ENCODE measurements at places on chromosomes 16 and 17. TPM values are rescaled to one million over a fixed set of nuclear protein-coding genes. Genes with fewer than 3 reads are reported as not detected.
A peak's percentile ranks its signal among the peaks of the same experiment; 100 is the strongest.

The NXPH3 gene
- total RNA-seq, result 15.9 TPM

The NGFR gene
- 267 TPM for total RNA-seq

The ZNF213 gene
- total RNA-seq, result 7.7 TPM

The IRX6 gene
- total RNA-seq, result 1.4 TPM

- no peak for DNase-seq
- no peaks in the 10 kb centered on the region for H3K36me3 ChIP-seq
- H3K4me1 ChIP-seq, result no peaks in the 10 kb centered on the region
- H3K27ac ChIP-seq, result no peak overlapping the region
- H3K4me3 ChIP-seq, result no peak overlapping the region
These were observed 69.2 kb upstream of the KIFC3 start for GRCh38 chr16:57871456-57871855.

- no peak overlapping the region for H3K27ac ChIP-seq
- H3K27me3 ChIP-seq, result no peaks in the 10 kb centered on the region
- no peaks in the 10 kb centered on the region for H3K4me1 ChIP-seq
- DNase-seq, result no peak
- H3K4me3 ChIP-seq, result no peak overlapping the region
These were observed 71.8 kb downstream of the ABHD15 start for GRCh38 chr17:29495011-29495410.

GRCh38 chr17:63699638-63700527 lies at the start of gene LIMD2:
TSS of gene LIMD2 (minus strand) at chr17:63700125. CDS start at chr17:63699298, 827 bp downstream.
- H3K36me3 ChIP-seq, result peaks cover 31% of the 10 kb centered on the region
- H3K4me1 ChIP-seq, result no peaks in the 10 kb centered on the region
- peak within 1 kb of the TSS; percentile 57 for H3K4me3 ChIP-seq
- DNase-seq, result no peak

DNA sequence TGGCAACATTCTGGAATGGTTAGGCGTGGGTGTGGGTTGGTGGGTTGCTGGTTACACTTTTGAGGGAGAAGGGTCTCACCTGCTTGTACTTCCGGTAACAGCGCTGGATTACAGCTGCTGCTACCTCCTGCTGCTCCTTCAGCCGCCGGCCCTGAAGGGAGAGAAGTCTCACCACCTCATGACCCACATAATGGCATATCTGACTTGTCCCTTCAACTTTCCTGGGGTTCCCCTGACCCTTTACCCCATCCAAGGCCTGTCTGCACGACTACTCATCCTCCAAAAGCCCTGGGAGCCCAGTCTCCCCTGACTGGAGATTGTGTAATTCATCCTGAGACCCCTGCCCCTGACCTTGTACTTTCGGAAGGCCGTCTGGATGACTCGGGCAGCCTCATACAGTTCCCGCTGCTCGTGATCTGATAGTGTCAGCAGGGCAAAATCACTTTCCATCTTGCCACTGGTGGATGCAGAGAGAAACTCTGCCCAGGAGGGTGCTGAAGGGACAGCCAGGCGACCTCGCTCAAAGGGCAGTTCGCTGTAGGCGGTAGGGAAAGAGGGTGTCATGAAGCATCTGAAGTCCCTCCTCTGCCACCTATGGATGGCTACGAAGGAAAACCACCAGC lies 2.0 kb upstream of the SPAG7 start:
- DNase-seq, result no peak
- peaks cover 30% of the 10 kb centered on the region for H3K4me1 ChIP-seq
- peaks cover 4% of the 10 kb centered on the region for H3K36me3 ChIP-seq

GRCh38 chr17:79262624-79263023 lies 188.0 kb downstream of the ENGASE start:
- H3K27me3 ChIP-seq, result peaks cover 46% of the 10 kb centered on the region
- no peaks in the 10 kb centered on the region for H3K4me1 ChIP-seq
- H3K4me3 ChIP-seq, result no peak overlapping the region
- no peak for DNase-seq
- H3K36me3 ChIP-seq, result no peaks in the 10 kb centered on the region

- H3K27ac ChIP-seq, result peak overlapping the region; percentile 72
- DNase-seq, result no peak
- H3K36me3 ChIP-seq, result no peaks in the 10 kb centered on the region
These were observed 2.6 kb upstream of the TSPOAP1 start for GRCh38 chr17:58330997-58331814.

- H3K27me3 ChIP-seq, result no peaks in the 10 kb centered on the region
- no peak for DNase-seq
- H3K36me3 ChIP-seq, result no peaks in the 10 kb centered on the region
- H3K4me3 ChIP-seq, result no peak overlapping the region
- peaks cover 9% of the 10 kb centered on the region for H3K4me1 ChIP-seq
These were observed 20.4 kb downstream of the SOCS1 start for GRCh38 chr16:11235703-11235991.

DNA sequence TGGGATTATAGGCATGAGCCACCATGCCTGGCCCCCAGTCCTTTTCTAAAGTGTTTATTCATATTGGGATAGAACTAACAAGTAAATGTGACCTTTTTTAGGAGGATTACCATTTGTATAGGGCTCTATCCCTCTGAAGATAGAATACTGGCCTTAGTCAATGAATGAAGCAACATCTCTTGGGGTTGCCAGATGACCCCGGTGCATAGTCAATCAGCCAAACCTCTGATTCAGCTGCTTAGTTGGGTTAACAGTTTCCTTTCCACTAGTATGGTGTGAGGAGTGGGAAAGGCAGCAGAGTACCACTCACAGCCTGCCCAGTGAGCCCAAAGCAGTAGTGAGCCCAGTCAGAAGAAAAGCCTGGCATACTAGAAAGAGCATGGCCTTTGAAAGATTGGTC lies 94.6 kb upstream of the TBX2 start:
- no peaks in the 10 kb centered on the region for H3K4me1 ChIP-seq
- H3K4me3 ChIP-seq, result no peak overlapping the region
- no peak for DNase-seq
- no peaks in the 10 kb centered on the region for H3K27me3 ChIP-seq
- H3K27ac ChIP-seq, result no peak overlapping the region

- H3K36me3 ChIP-seq, result no peaks in the 10 kb centered on the region
- H3K4me3 ChIP-seq, result no peak overlapping the region
- DNase-seq, result no peak
These were observed 129.1 kb upstream of the LHX1 start for GRCh38 chr17:36808180-36808661.

DNA sequence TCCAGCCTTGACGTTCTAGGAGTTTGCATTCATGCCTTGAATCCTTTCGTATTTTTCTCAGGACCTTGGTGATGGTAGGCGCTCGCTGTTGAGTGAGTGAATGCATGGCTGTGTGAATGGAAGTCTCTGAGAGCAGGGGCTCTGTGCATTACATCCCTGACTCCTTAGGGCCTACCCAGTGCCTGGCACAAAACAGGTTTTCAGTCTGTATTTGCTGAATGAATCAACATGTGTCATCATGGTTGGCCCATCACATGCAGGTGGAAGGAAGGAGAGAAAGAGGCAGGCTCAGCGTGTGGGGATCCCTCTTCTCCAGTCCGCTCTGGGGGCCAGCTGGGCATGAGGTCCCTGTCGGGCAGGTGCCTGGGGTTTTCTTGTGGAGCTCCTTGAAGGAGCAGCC lies 8.7 kb downstream of the RAP1GAP2 start:
- DNase-seq, result no peak
- H3K27me3 ChIP-seq, result no peaks in the 10 kb centered on the region
- H3K36me3 ChIP-seq, result no peaks in the 10 kb centered on the region
- no peaks in the 10 kb centered on the region for H3K4me1 ChIP-seq
- H3K27ac ChIP-seq, result no peak overlapping the region

- no peak for DNase-seq
- H3K4me1 ChIP-seq, result peaks cover 16% of the 10 kb centered on the region
- H3K4me3 ChIP-seq, result no peak overlapping the region
- peaks cover 13% of the 10 kb centered on the region for H3K36me3 ChIP-seq
These were observed 13.8 kb downstream of the RIPOR1 start for GRCh38 chr16:67542464-67542863.

DNA sequence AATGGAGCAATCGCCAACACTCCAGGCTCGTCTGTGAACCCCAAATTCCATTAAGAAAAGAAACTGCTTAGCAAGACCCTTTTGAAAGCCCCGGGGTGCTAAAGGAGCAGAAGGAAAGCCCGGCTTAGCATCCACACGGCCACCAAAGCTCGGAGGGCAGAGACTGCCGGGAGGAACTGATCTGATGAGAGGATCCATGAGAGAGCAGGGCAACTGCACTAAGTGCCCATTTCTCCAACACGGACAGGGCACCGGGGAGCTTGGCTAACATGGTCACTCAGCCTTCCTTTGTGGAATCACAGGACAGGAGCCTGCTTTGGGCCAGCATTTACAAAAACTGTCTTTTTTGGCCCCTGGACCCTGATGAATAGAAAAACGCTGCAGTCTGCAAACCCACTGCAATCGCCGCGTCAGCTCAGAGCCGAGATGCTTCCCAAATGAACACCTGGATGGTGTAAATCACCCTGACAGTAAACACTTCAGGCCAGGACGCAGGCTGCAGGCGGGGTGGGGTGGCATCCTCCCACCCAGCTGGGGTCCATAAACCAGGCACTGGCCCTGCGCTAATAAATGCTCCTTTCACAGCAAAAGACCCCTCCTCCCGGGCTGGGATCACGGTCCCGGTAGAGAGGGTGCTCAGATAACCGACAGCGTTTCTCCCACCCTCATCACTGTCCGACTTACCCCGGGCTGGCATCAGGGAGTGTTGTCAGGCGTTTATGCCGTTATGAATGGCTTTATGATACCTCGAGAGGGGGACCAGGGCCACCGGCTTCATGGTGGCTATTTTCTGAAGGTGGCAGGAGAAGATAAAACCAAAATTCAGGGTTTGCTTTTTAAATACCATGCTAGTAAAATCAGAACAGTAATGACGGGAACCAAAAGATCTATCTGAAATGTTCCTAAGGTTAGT lies 299.5 kb downstream of the IRF8 start:
- peak overlapping the region; percentile 62 for H3K27ac ChIP-seq
- no peak for DNase-seq
- H3K36me3 ChIP-seq, result no peaks in the 10 kb centered on the region
- no peaks in the 10 kb centered on the region for H3K4me1 ChIP-seq

DNA sequence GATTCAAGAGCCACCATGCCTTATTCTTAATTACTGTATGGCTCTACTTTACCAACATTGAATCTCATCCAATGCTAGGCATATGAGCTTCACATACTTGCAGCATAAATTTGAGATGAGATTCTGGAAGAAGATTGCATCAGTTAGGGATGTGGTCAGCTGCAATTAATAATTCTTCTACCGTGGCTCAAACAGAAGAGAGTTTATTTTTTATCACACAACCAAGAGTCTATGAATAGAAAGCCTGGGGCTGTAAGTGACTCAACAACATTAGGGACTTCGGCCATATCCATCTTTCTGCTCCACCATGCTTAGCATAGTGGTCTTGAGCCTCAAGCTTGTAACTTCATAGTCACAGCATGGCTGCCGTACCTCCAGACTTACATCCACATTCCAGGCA lies 179.4 kb upstream of the IRX6 start:
- H3K27me3 ChIP-seq, result no peaks in the 10 kb centered on the region
- no peak overlapping the region for H3K27ac ChIP-seq
- H3K36me3 ChIP-seq, result no peaks in the 10 kb centered on the region
- DNase-seq, result no peak

GRCh38 chr17:4515501-4515900 lies 16.8 kb downstream of the SPNS2 start:
- H3K27ac ChIP-seq, result no peak overlapping the region
- no peaks in the 10 kb centered on the region for H3K4me1 ChIP-seq
- H3K4me3 ChIP-seq, result no peak overlapping the region
- H3K27me3 ChIP-seq, result no peaks in the 10 kb centered on the region
- DNase-seq, result no peak

DNA sequence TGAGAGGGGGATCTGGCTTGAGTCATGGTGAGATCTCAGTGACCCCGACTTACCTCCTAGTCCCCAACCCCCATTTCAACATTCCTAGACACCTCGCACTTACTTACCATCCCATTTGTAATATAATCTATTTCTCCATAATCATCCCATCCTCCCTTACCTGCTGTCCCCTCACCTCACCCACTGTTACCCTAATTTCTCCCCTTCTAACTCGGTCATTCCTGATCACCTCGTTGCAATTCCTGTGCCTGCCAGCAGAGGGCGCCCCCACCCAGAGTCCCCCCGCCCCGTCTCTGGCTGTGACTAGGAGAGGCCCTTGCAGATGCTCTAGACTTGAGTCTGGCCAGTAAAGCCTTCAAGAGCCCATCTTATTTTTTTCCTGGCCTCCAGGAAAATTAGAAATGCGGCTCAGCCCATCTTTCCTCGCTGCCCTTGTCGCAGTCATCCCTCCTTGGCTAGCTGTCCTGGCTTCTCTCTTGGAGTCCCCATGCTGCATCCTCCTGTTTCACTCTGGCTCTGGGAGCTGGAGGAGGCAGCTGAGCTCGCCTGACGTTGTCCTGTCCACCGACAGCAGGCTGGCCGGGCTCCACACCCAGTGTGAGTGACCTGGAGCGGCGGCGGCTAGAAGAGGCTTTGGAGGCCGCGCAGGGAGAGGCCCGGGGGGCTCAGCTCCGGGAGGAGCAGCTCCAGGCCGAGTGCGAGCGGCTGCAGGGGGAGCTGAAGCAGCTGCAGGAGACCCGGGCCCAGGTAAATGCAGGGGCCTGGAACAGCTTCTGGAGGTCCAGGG lies 5.0 kb downstream of the TBKBP1 start:
- H3K4me1 ChIP-seq, result peaks cover 42% of the 10 kb centered on the region
- no peak overlapping the region for H3K4me3 ChIP-seq
- no peaks in the 10 kb centered on the region for H3K36me3 ChIP-seq
- no peaks in the 10 kb centered on the region for H3K27me3 ChIP-seq
- no peak for DNase-seq

- no peak overlapping the region for H3K27ac ChIP-seq
- H3K27me3 ChIP-seq, result no peaks in the 10 kb centered on the region
- H3K36me3 ChIP-seq, result no peaks in the 10 kb centered on the region
- no peak overlapping the region for H3K4me3 ChIP-seq
These were observed 114.8 kb downstream of the GRIN2A start for GRCh38 chr16:10067406-10067805.

DNA sequence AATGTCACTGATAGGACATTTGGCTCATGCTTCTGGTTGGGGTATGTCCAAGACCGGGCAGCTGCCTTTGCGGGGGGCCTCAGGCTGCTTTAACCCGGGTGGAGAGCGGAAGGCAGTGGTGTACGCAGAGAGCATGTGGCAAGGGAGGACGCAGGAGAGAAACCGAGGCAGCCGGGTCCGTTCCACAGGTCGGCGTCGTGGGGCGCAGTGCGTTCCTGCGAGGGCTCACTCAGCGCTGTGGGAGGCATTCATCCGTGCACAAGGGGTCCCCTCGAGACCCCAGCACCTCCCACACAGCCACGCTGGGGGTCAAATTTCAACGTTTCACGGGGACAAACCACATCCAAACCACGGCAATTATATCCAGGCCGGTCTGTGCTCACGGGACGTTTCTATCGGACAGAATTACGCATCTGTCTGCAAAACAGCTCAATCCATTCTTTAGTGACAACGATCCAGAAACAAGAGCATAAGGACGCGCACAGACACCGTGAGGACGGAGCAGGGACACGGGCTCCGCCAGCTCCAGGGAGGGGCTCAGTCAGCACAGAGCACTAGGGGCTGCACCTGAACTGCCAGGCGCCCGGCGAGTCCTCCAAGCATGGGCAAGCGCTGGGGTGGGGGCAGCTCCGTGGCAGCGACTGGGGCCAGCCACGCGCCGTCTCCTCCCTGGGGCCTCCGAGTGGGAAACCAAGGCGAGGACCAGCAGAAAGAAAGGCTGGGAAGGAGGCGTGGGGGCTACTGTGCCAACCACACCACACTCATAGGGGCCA lies 108.4 kb upstream of the METRNL start:
- no peaks in the 10 kb centered on the region for H3K4me1 ChIP-seq
- no peaks in the 10 kb centered on the region for H3K36me3 ChIP-seq
- no peak overlapping the region for H3K4me3 ChIP-seq
- H3K27me3 ChIP-seq, result no peaks in the 10 kb centered on the region
- no peak for DNase-seq
